ENCODE measurements at places on chromosomes 1 and 21. TPM values are rescaled to one million over a fixed set of nuclear protein-coding genes. Genes with fewer than 3 reads are reported as not detected.

CLCA4 gene
- total RNA-seq, result not detected

- DNase-seq, result no peak
These were observed 24.3 kb downstream of the F13B start for GRCh38 chr1:197042676-197043341.

LRRC3 gene
- total RNA-seq, result 3.6 TPM

- DNase-seq, result no peak
These were observed 164.4 kb downstream of the LIPI start for GRCh38 chr21:14046401-14046800.

- DNase-seq, result no peak
These were observed 2.0 kb upstream of the CCN1 start for GRCh38 chr1:85578321-85579295.

- no peak for DNase-seq
These were observed 1466.9 kb downstream of the KCNT2 start for GRCh38 chr1:195141294-195141693.

RAB29 gene
- 24.7 TPM for total RNA-seq

DNA sequence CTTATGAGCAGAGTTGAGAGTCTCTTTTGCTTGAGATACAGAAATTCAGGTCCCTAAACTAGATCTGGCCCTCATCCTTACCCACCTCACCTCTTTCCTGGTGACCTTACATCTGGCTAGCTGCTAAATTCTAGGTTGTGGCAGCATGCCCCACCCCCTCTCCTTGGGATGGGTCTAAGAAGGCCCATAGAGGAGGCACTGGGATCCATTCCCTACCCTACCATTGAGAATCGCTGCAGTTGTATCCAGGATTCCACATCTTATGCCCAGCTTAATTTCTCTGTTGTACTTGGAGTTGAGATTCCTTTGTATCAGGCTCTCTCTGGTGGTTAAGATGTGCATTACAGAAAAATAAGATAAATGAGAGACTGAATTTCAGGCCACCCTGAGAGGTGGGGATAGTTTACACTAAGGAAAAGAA lies 9.5 kb upstream of the TMEM39B start:
- no peak for DNase-seq

DNA sequence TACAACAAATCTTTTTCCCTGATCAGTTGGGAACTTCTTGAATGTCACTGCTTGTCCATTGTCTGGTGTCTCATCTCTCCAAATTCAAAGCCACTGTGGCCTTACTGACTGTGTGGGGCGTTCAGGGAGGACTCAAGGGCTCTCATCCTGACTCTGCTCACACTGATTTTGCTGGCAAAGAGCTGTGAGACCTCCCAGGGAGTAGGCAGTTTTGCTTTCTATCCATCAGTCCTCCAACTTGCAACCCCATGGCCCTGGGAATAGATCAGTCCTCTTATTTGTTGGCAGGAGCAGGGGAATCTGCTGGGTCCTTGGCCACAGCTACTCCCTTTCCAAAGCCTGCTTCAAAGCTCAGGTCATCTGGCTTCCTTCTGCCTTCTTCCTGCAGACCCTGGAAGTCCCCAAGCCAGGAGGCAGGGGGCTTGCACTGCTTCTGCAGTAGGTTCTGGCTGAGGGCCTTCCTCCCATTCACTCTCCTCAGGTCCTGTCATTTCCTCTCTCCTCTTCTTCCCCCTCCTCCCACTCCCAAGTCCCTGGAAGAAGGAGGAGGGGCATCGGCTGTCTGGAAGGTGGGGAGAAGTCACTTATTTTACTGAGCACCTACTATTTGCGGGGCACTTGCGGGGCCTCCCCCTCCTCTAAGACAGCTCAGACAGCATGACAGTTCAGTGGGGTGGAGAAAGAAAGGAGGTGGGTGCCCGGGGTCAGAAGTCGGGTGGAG lies 876 bp upstream of the NAV1 start:
- no peak for DNase-seq

SUSD4 gene
- 2.2 TPM for total RNA-seq

DNA sequence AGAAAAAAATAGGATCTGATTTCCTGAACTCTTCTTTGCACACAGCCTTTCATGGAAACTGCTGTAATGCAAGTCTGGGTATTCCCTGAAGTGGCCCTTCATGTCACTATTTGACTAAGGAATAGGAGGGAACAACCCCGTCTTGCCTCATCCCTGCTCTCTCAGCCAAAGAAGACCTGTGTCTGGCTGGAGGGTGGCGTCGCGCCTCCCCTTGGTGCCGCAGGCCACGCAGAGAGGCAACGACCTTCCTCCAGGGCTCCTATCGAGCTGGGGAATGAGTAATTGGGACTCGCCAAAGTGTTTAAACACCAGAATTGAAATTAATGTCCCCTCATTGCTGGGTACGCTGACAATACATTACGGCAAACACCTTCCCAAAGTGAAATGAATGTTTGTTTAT lies 129.8 kb downstream of the PBX1 start:
- DNase-seq, result no peak

LCE4A gene
- not detected for total RNA-seq

STIL gene
- 1.7 TPM for total RNA-seq

Data from upper lobe of right lung (tissue), 1 donor.